COR-L47 (cell line): ENCODE measurements at places on chromosomes 7 and 10.
A peak's percentile ranks its signal among the peaks of the same experiment; 100 is the strongest.

DNA sequence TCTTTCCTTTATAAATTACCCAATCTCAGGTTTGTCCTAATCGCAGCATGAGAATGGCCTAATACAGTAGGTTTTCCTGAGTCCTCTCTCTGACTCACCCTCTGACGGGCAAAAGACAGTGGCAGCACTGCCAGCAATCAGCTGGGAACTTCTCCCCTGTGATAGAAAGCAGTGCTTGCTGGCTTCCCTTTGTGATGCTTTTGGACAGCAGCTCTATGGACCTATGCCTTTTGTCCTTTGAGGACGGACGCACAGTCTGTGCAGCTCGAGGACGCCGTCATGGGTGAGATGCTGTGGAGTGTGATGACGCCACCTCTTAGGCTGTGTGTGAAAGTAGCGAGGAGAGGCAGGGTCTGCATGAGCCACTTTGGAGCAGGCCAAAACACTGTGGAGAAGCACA lies 68.8 kb downstream of the KIAA1217 start:
- no peak for DNase-seq

- no peak for DNase-seq
Observed at GRCh38 chr7:20194343-20194995, 22.7 kb downstream of the MACC1 start.

GRCh38 chr7:117961235-117961634 lies 88.0 kb upstream of the CTTNBP2 start:
- DNase-seq = no peak

- no peak for DNase-seq
Observed at GRCh38 chr7:93890464-93891068, at the start of gene TFPI2. TFPI2 (minus strand) TSS chr7:93890753; CDS start chr7:93890678, 75 bp downstream.

GRCh38 chr7:137846827-137847567 lies at the start of gene DGKI:
DGKI (minus strand) TSS chr7:137846974.
- peak; percentile 58 for DNase-seq

GRCh38 chr7:27242555-27243339 lies at the start of gene EVX1:
EVX1 (plus strand) TSS chr7:27242802; CDS start chr7:27243031, 229 bp downstream.
- peak; percentile 24 for DNase-seq

DNA sequence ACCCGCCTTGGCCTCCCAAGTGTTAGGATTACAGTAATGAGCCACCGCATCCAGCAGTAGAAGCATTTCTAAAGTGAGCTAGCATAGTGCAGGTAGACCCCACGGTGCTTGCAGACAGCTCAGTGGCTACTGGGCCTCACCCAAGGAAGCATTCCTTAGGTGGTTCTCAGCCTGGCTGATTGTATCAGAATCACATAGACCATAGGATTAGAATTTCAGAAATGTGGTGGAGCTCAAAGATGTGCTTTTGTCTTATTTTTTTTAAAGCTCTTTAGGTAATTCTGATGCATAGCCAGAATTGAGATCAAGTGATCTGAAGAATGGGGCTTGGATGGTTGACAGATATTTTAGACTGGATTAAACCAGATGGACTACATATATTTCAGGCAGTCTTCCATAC lies 10.9 kb downstream of the ANLN start:
- no peak for DNase-seq

DNA sequence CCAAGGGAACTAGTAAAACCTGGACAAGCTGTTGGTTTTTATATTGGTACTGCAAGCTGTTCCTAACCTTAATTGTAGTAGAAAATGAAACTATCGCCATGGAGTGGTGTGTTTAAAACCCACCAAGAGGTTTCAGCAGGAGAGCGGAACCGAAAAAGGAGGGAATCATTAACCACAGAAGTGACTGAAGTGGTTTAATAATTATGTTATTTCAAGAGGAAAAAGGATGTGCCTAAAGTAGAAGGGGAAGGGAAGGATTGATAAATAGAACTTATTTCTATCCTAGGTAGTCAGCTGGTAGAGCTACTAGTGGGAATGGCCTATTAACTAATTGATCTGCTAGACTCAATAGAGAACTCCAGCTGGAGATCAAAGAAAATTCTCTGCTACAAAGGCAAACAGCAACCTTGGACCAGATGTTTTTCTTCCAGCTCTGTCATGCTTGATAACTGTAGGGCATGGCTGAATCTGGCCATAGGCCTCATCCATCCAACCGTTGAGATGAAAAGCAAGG lies 91.8 kb downstream of the BAMBI start:
- DNase-seq = no peak

- DNase-seq = no peak
Observed at GRCh38 chr7:116769546-116769945, 92.8 kb upstream of the CAPZA2 start.

GRCh38 chr10:30425336-30426075 lies 8.5 kb upstream of the MAP3K8 start:
- DNase-seq = no peak

- no peak for DNase-seq
Observed at GRCh38 chr7:75979759-75980429, 14.5 kb downstream of the TMEM120A start.

GRCh38 chr10:84306751-84307384 lies 21.5 kb upstream of the CCSER2 start:
- no peak for DNase-seq
